ENCODE measurements at places on chromosomes 13 and 19. TPM values are rescaled to one million over a fixed set of nuclear protein-coding genes. Genes with fewer than 3 reads are reported as not detected.
A peak's percentile ranks its signal among the peaks of the same experiment; 100 is the strongest.

C2CD4C gene
- 0.99 TPM for polyA plus RNA-seq

AKT2 gene
- 75.0 TPM for polyA plus RNA-seq

CGB7 gene
- not detected for polyA plus RNA-seq

- H3K4me1 ChIP-seq = no peaks in the 10 kb centered on the region
- DNase-seq = no peak
- no peaks in the 10 kb centered on the region for H3K36me3 ChIP-seq
- H3K27me3 ChIP-seq = no peaks in the 10 kb centered on the region
- no peak overlapping the region for H3K27ac ChIP-seq
Observed at GRCh38 chr13:34700155-34700554, 241.9 kb upstream of the NBEA start.

DNA sequence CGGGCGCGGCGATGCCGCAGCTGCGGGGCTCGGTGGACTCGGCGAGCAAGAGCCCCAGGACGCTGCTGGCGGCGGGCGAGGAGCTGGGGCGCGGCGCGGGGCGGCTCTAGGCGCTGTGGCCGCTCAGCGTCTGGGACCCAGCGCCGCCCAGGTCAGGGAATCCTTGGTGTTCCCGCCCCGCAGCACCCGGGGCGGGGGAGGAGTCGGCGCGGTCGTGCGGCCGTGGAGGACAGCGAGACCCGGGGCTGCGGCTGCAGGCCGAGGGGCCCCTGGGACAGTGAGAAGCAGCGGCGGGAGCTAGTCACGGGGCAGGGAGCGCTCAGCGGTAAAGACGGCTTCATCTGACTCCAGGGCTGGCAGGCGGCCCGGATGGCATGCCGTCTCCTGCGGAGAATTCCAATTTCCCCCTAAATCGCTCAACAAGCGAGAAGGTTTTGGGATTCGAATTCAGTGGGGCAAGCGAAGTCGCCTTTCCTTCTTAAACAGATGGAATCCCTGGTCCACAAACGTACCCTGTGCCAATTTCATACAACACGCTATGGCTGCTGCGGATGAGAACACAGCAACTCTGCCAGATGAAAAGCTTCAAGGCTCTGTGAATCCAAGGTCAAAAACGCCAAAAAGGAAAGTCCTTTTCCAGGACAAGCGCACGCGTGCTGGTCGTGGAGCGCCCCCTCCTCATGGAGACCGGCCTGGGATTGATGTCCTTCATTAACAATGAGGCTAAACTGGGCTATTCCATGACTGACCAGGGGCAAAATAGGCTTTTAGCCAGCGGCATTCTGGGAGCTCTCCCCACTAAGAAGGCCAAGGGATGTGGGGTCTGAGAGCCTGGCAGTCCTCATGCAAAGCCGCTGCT is 4.2 kb upstream of the ZSCAN4 start:
- no peaks in the 10 kb centered on the region for H3K27me3 ChIP-seq
- peak overlapping the region; percentile 56 for H3K4me3 ChIP-seq
- no peaks in the 10 kb centered on the region for H3K36me3 ChIP-seq
- no peaks in the 10 kb centered on the region for H3K4me1 ChIP-seq

- no peaks in the 10 kb centered on the region for H3K27me3 ChIP-seq
- no peaks in the 10 kb centered on the region for H3K4me1 ChIP-seq
- H3K36me3 ChIP-seq = no peaks in the 10 kb centered on the region
- no peak overlapping the region for H3K4me3 ChIP-seq
- no peak for DNase-seq
Observed at GRCh38 chr13:40228496-40228895, 437.9 kb downstream of the FOXO1 start.

DNA sequence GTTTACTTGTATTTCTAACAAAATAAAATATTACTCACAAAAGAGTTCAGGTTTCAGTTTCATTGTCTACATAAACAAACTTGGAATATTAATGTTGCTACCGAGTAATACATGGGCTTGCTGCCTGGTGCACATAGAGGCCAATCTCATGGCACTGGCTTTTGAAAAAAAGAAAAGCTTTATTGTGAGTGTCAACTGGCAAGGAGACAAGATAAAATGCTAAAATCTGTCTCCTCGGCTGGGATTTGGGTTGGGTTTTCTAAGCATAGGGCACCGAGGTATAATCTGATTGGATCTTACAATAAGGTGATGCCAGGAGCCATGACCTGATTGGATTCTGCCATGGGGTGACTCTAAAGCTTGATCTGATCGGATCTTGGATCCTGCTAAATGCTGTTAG is 1519.9 kb upstream of the MIR17HG start:
- no peaks in the 10 kb centered on the region for H3K4me1 ChIP-seq
- H3K36me3 ChIP-seq = no peaks in the 10 kb centered on the region
- H3K27me3 ChIP-seq = no peaks in the 10 kb centered on the region
- DNase-seq = no peak
- no peak overlapping the region for H3K4me3 ChIP-seq
- no peak overlapping the region for H3K27ac ChIP-seq

- no peak for DNase-seq
- no peaks in the 10 kb centered on the region for H3K27me3 ChIP-seq
- no peak overlapping the region for H3K27ac ChIP-seq
- H3K36me3 ChIP-seq = no peaks in the 10 kb centered on the region
- H3K4me1 ChIP-seq = no peaks in the 10 kb centered on the region
Observed at GRCh38 chr13:80374444-80374843, 33.5 kb upstream of the SPRY2 start.

GRCh38 chr19:48095612-48096175 is 14.9 kb downstream of the PLA2G4C start:
- no peak overlapping the region for H3K27ac ChIP-seq
- H3K4me3 ChIP-seq = no peak overlapping the region
- no peaks in the 10 kb centered on the region for H3K4me1 ChIP-seq

Measured in kidney (tissue), 22 donors.